Nasal cavity respiratory epithelium epithelial cell of viscerocranial mucosa (primary cell): ENCODE measurements at places on chromosomes 13 and 19. TPM values are rescaled to one million over a fixed set of nuclear protein-coding genes. Genes with fewer than 3 reads are reported as not detected.

The CCNE1 gene
- total RNA-seq = 8.2 and 10.1 TPM in 2 replicates

The KISS1R gene
- under 0.01 and 0.07 TPM in 2 replicates for total RNA-seq

The EIF3K gene
- 252 and 283 TPM in 2 replicates for total RNA-seq

The SLC46A3 gene
- 3.4 and 8.6 TPM in 2 replicates for total RNA-seq

The GPR12 gene
- not detected in 2 replicates for total RNA-seq

The CD33 gene
- total RNA-seq = not detected in 2 replicates

The ZNF540 gene
- under 0.01 and 0.43 TPM in 2 replicates for total RNA-seq

The SYDE1 gene
- 1.0 and 1.2 TPM in 2 replicates for total RNA-seq

The CGB8 gene
- total RNA-seq = not detected in 2 replicates

The MAMSTR gene
- total RNA-seq = 0.34 and 0.57 TPM in 2 replicates

The ZSCAN4 gene
- total RNA-seq = under 0.01 and 0.50 TPM in 2 replicates
